ENCODE measurements at places on chromosomes 11 and 22.

GRCh38 chr11:41053894-41054293 lies 405.6 kb downstream of the LRRC4C start:
- no peak for DNase-seq

- no peak for DNase-seq
These were observed 45.3 kb downstream of the SMIM38 start for GRCh38 chr11:69201066-69201365.

DNA sequence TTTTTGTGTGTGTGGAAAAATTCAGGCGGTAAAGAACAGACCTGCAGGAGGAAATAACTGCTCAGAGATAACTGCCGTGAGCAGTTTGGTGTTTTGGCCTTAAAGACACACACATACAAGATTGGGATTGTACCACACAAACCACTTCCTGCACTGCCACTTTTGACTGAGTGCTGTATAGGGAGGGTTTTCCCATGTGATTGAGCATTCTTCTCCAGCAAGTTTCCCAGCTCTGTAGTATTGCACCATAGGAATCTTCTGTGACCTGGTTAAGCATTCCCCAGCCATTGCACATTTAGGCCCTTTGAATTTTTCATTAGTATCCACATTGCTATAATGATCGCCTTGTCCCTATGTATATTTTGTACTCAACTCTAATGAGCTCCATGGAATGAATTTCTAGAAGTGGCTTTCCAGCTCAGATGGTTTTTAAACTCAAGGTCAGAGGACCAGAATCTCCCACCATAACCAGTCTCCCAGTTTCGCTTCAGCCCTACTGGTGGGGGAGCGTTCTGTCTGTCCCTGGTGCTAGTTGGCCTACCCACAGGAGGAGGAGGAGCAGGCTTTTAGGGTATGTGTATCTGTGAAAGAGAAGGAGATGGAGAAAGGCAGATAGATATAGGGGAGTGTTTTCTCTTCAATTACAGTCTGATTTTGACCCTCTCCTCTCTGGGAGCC lies 9.3 kb downstream of the CD82 start:
- DNase-seq: no peak

- DNase-seq: no peak
These were observed 38.5 kb upstream of the CHKA start for GRCh38 chr11:68159665-68160064.

DNA sequence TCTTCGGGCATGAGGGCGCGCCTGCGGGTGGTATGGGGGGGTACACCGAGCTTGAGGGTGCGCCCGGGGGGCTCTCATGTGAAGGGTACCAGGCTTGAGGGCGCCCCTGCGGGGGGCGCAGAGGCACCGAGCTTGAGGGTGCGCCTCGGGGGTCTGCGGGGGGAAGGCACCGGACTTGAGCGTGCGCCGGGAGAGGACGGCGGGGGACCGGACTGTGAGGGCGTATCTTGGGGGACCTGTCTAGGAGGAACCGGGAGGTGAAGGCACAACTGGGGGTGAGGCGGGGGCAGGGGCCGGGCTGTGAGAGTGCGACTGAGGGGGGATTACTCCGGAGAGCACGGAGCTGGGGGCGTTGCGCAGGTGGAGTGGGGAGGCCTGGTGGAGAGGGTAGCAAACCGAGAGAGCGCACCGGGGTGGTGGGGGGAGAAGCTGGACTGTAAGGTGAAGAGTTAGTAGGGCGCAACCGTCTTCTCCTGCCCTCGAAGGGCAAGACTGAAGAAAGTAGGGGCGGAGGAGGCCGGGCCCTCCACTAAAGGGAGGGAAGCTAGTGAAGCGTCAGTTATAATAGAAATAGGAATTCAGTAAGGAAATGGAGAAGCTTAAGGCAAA lies 1.1 kb upstream of the DDX6 start:
- DNase-seq: no peak

- no peak for DNase-seq
These were observed 165.6 kb downstream of the SHANK2 start for GRCh38 chr11:71086687-71087258.

DNA sequence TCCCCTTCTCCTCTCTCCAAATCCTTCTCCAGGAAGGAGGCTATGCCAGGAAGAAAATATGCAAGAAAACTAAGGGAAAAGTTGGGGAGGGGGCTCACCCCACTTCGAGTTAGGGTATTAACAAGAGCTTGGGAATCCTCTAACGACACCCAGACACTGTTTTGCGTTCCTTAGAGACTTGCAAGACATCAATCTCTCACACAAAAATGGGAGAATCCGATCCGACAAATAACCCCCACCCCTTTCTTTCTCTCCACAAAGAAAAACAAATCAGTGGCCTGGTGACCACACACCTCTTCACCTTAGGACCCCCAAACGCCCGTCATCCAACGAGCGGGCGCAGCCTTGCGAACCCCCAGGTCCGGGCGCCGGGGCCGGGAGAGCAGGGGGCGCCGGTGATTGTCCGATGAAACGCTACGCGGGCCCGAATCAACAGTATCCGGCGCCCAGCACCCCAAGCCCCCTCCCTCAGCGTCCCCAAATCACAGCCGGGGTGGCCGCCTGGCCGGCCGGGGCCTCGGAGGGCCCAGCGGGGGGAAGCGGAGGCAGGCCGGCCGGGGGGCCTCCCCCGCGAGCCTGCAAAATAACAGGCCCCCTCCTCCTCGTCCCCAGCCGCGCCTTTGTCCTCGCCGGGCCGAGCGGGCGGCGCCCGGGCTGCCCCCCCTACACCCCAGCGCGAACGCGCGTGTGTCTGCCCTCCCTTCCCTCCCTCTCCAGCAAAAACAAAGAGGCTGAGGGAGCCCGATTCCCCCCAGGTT lies 690 bp downstream of the CSNK1E start:
- peak; percentile 76 for DNase-seq

DNA sequence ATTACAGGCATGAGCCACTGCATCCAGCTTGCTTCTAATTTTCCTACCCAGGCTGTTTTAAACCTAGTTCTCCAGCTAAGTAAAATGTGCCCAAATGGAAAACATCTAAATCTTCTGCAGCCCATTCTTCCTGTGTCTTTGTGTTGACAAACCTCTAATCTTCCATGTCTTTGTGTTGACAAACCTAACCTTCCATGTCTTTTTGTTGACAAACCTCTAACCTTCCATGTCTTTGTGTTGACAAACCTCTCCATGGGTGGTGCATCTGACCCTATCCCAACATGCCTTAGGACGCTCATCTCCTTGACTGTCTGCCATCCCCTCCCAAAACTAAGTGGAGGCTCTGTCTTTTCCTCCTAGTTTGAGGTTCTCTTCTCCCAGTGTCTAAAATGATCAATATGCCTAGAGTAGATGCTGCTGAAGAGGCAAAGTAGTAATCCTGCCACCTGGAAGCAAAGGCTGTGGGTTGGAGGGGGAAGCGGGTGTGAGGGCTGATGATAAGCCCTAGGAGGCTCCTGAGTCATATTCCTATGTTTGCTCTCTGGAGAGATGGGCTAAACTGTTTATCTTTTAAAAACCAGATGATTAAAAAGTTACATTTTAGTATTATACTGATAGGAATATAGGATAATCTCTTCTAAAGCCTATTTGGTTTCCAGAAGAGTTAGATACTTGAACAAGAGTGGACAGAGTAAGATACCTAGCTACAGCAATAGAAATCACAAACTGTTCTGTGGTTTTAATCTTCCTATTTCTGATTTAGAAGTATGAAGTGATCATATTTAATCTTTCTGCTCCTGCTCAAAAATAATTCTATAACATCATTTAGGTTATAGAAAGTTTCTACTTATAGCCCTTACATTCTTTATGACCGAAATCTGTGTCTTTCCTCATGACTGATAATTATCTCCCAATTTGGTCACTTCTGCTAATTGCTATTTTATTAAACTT lies 7.9 kb downstream of the FEN1 start:
- no peak for DNase-seq

All from activated T-cell treated with anti-CD3 and anti-CD28 coated beads, Interleukin-2, amount 50 U/mL, for 1 hour (primary cell).